Stimulated activated memory B cell treated with anti-CD40 and anti-IgM and Interleukin-4, amounts not matched to agents 10 μg/mL and 1 μg/mL and 100 μg/mL, for 72 hours (primary cell): ENCODE measurements at places on chromosomes 5 and 9.

DNA sequence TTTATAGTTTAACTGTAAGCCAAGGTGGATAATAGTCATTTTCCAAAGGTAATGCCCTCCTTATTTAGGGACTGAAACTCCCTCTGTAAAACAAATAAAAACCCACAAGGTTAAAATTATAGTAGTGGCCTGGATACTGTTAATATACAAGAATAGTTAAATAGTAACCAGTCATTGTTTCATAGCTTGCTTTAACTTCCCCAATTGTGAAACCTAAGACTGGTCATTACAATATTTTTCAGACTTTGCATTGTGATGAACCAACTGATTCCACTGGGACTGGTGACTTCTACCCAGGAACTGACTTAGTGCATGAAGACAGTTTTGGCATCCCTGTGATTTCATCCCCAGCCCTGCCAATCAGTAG is 162.6 kb downstream of the SMC2 start:
- no peaks in the 10 kb centered on the region for H3K4me1 ChIP-seq
- no peaks in the 10 kb centered on the region for H3K27me3 ChIP-seq
- H3K27ac ChIP-seq, result no peak overlapping the region
- no peaks in the 10 kb centered on the region for H3K36me3 ChIP-seq

DNA sequence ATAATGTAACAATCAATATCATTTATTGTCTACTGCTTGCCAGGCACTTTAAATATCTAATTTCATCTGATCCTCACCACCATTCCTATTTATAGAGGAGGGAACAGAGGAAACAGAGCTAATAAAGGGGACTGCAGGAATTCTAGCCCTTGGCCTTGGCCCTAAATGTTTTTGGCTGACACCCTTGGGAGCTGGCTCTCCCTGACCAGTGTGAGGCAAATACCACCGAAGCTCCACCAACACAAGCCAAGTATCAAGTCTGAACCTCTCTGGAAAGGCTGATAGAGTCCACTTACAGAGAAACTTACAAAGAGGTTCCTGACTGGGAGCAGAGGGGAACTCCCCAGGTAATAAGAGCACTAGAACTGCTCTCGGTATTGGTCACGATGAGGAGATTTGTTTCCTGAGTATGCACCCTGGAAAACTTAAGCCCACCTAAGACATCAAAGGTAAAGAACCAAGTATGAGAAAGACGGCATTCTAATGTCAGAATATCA is 243.1 kb upstream of the PANK3 start:
- no peaks in the 10 kb centered on the region for H3K36me3 ChIP-seq
- ATAC-seq, result no peak
- no peak overlapping the region for H3K27ac ChIP-seq
- H3K4me3 ChIP-seq, result no peak overlapping the region
- no peaks in the 10 kb centered on the region for H3K4me1 ChIP-seq

DNA sequence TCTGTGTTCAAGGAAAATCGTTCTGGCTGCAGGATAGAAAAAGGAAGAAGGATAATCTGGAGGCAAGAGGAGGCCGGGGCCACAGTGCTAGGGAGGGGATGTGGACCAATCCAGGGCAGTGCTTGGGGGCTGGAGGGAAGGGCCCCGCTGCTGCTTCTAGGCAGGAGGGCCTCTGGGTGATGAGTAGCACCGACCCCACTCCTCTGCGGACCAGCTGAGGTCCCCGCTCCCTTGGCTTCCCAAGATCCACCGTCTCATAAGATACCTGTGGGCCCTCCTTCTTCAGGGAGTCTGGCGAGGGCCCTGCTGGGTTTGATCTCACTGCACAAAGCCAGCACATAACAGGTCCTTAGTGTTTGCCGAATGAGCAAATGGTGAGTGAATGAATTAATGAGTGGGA is 93.5 kb upstream of the MVB12B start:
- H3K4me3 ChIP-seq, result no peak overlapping the region
- no peak overlapping the region for H3K27ac ChIP-seq
- peaks cover 6% of the 10 kb centered on the region for H3K4me1 ChIP-seq
- H3K27me3 ChIP-seq, result peaks cover 32% of the 10 kb centered on the region
- no peaks in the 10 kb centered on the region for H3K36me3 ChIP-seq

GRCh38 chr5:82403724-82404123 is 125.6 kb upstream of the RPS23 start:
- no peaks in the 10 kb centered on the region for H3K36me3 ChIP-seq
- no peak overlapping the region for H3K4me3 ChIP-seq
- no peaks in the 10 kb centered on the region for H3K27me3 ChIP-seq

- H3K4me3 ChIP-seq, result no peak overlapping the region
- no peaks in the 10 kb centered on the region for H3K36me3 ChIP-seq
- no peak for ATAC-seq
- H3K27ac ChIP-seq, result no peak overlapping the region
- no peaks in the 10 kb centered on the region for H3K4me1 ChIP-seq
Measured at GRCh38 chr9:2481216-2481615, 140.4 kb upstream of the VLDLR start.

- ATAC-seq, result no peak
- peaks cover 74% of the 10 kb centered on the region for H3K27me3 ChIP-seq
- no peak overlapping the region for H3K27ac ChIP-seq
- H3K4me1 ChIP-seq, result peaks cover 28% of the 10 kb centered on the region
- no peaks in the 10 kb centered on the region for H3K36me3 ChIP-seq
Measured at GRCh38 chr5:116569999-116570398, 4.6 kb downstream of the SEMA6A start.

DNA sequence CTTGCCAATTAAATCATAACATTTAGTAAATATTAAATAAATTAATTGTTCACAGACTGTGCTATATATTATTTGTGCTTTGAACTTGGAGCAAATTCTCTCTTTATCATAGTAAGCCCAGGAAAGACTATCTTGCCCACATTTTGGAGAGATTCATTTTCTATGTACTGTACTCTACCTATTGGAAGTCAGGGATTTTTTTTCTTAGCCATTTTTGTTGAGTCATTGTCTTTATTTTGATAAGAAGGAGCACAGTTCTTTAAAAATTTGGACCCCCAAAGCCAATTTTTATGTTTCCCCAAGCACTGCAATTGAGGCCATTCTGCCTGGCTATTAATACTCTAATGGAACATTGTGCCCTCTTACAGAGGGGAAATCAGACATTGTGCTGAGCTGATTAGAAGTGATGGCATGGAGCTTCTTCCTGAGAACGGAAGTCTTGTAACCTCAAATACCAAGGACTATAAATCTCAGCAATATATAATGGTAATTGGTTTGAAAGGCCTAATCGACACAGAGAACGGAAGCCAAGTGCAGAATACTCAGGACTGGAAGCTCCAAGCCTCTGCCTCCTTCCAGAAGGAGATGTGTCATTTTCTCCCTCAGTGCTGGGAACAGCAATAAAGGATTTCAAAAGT is 188.8 kb upstream of the PAPPA start:
- no peak overlapping the region for H3K4me3 ChIP-seq

DNA sequence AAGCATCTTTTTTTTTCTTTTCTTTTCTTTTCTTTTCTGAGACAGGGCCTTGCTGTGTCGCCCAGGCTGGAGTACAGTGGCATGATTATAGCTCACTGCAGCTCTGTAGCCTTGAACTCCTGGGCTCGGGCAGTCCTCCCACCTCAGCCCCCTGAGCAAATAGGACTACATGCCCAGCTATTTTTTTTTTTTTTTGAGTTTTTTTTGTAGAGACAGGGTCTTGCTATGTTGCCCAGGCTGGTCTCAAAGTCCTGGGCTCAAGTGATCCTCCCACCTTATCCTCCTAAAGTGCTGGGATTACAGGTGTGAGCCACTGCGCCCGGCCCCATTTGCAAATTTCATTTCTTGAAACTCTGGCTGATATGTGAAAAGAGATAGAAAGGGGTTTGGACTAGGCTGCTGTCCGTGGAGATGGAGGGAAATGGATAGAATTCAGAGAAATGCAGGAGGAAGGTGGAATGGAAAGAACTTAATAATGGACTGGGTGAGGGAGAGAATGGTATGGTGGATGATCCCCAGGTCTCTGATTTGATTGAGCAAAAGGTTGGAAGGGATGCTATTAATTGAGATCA is 32.9 kb downstream of the TNFAIP8 start:
- no peaks in the 10 kb centered on the region for H3K27me3 ChIP-seq
- H3K4me1 ChIP-seq, result peaks cover 96% of the 10 kb centered on the region
- peaks cover 72% of the 10 kb centered on the region for H3K36me3 ChIP-seq
- H3K27ac ChIP-seq, result peak overlapping the region; percentile 68

- no peak for ATAC-seq
- no peaks in the 10 kb centered on the region for H3K27me3 ChIP-seq
- H3K27ac ChIP-seq, result no peak within 1 kb of the TSS
- no peaks in the 10 kb centered on the region for H3K36me3 ChIP-seq
- H3K4me3 ChIP-seq, result no peak within 1 kb of the TSS
Measured at GRCh38 chr5:39219437-39219836, at the start of gene FYB1. Gene FYB1, minus strand, starts transcription at chr5:39219563. Its CDS starts 16,603 bp downstream, at chr5:39202960.

DNA sequence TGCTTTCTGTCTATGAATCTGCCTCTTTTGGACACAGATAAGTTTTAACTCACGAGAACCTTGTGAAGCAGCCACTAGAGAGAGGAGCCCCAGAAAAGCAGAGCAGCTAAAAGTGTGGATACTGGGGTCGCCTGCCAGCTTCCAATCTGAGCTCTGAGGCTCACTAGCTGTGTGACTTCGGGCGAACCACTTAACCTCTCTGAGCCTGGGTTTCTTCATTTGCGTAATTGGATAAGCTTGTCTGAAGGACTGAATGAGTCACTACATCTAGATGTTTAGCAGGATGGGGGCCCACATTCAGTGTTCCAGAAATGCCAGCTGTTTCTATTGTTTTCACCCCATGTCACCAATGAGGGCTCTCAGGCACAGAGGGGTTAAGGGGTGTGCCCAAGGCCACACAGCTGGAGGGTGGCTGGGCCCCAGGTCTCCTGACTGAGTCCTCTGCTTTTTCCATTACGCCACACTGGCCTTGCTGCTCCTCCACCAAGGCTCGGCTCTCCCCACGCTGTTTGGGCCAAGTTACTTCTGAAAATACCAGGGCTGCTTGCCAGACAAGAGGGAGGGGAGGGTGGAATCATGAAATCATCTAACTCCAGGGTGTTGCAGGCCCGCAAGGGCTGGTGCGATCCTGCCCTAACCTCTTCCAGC is 36.2 kb downstream of the SH3PXD2B start:
- ATAC-seq, result no peak
- no peak overlapping the region for H3K27ac ChIP-seq
- H3K4me3 ChIP-seq, result no peak overlapping the region
- peaks cover 21% of the 10 kb centered on the region for H3K27me3 ChIP-seq

GRCh38 chr9:21056931-21057330 is 20.8 kb downstream of the IFNB1 start:
- ATAC-seq, result no peak
- no peaks in the 10 kb centered on the region for H3K27me3 ChIP-seq
- no peak overlapping the region for H3K4me3 ChIP-seq
- no peaks in the 10 kb centered on the region for H3K4me1 ChIP-seq
- no peak overlapping the region for H3K27ac ChIP-seq

DNA sequence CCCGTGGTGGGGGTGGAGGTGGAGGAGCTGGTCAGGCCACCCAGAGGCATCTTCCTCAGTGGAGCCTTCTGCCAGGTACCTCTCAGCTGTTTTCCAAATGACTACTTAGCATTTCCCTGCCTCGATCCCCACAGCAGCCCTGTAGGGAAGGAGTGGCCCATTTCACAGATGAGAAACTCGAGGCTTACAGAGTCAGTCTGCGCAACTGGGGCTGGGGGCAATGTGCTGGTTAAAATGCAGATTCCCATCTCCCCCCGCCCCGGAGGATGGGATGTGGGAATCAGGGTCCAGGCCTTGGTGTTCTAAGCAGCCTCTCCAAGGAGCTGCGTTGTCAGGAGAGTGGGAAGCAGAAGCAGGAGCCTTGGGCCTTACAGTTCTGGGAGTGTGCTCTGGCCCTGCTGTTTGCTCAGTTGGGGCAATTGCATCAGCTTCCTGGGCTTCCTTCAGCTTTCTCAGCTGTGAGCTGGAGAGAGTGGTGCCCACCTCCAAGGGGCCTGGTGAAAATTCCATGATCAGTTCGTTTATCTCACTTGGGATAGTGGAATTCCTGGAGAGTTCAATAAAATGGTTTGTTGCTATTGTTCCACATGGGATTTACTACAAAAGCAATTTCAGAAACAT is 19.4 kb downstream of the ERGIC1 start:
- peaks cover 20% of the 10 kb centered on the region for H3K36me3 ChIP-seq
- peaks cover 72% of the 10 kb centered on the region for H3K4me1 ChIP-seq
- no peaks in the 10 kb centered on the region for H3K27me3 ChIP-seq
- no peak overlapping the region for H3K27ac ChIP-seq
- no peak overlapping the region for H3K4me3 ChIP-seq

- no peaks in the 10 kb centered on the region for H3K36me3 ChIP-seq
- no peak overlapping the region for H3K4me3 ChIP-seq
- ATAC-seq, result no peak
- H3K27ac ChIP-seq, result no peak overlapping the region
Measured at GRCh38 chr9:74847478-74848152, 40.1 kb downstream of the TRPM6 start.

- no peak overlapping the region for H3K27ac ChIP-seq
- H3K4me1 ChIP-seq, result peaks cover 8% of the 10 kb centered on the region
- no peak for ATAC-seq
- no peaks in the 10 kb centered on the region for H3K36me3 ChIP-seq
Measured at GRCh38 chr5:33235304-33235703, 205.5 kb upstream of the TARS1 start.

DNA sequence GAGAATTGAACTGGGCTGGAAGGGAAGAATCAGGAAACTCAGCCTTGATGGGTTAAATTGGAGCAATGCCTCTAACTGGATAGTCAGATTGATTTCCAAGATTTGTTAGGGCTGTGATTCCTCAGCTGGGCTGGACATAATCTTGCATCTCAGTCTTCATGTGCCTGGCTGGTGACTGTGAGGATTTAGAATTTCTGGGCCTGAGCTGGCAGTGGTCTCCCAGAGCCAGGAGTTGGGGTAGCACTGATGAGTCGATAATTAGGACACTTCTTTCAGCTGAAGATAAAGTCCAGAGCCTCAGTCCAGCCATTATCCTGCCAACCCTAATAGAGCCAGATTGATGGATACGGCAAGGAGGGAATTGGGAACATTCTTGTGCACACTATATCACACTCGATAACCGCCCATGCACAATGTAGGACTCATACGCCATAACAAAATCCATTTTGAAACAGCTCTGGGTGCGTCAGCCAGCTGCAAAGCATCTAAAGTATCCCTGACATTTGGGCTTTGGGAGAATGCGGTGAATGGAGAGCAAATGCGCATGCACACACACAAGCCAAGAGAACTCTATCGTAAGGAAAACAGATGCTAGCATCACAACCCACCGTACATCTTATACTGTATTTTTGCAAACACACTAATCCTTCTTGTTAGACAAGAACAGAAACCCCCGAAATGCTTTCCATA is 405.1 kb upstream of the KLF4 start:
- H3K4me1 ChIP-seq, result no peaks in the 10 kb centered on the region
- H3K27ac ChIP-seq, result no peak overlapping the region
- peaks cover 5% of the 10 kb centered on the region for H3K36me3 ChIP-seq
- no peak for ATAC-seq
- H3K27me3 ChIP-seq, result no peaks in the 10 kb centered on the region

GRCh38 chr9:34321451-34321850 is 7.6 kb downstream of the KIF24 start:
- ATAC-seq, result no peak
- H3K27ac ChIP-seq, result no peak overlapping the region
- H3K4me1 ChIP-seq, result no peaks in the 10 kb centered on the region
- no peak overlapping the region for H3K4me3 ChIP-seq

- no peaks in the 10 kb centered on the region for H3K27me3 ChIP-seq
- H3K27ac ChIP-seq, result no peak overlapping the region
- no peak for ATAC-seq
Measured at GRCh38 chr5:135110785-135111596, 77.0 kb upstream of the PITX1 start.
